ENCODE measurements at places on chromosomes 7 and 10.

GRCh38 chr10:88934900-88935672 is 17.5 kb downstream of the ACTA2 start:
- DNase-seq, result peak; percentile 69

DNA sequence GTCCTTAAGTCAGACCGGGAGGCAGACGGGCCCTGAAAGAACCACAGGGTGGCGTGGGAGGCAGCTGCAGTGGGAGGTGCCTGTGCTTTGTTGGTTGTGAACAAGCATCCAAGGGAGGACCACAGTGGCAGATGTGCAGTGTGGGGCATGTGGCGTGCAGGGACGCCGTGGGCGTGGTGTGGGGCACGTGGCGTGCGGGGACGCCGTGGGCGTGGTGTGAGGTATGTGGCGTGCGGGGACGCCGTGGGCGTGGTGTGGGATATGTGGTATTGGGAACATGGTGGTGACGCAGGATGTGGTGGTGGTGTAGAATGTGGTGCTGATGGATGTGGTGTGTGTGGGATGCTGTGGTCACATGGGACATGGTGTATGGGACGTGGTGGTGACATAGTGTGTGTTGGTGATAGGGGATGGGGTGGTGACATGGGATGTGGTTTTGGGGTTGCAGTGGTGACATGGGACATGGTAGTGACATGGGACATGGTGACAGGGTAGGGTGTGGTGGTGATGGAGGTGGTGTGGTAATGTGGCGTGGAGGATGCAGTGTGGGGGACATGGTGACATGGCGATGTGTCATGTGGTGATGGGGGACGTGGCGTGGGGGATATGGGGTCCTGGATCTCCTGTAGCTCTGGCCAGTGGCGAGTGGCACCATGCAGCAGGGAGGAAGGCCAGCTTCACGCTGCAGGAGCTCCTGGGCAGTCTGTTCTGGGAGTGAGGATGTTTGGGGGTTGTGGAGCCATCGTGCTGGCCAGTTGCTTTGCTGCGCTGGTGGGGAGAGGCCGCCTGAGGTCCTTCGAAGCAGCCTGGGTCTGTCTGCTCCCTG is 78.8 kb downstream of the INPP5A start:
- no peak for DNase-seq

- DNase-seq, result no peak
Measured at GRCh38 chr7:4014346-4015050, 667.6 kb upstream of the FOXK1 start.

DNA sequence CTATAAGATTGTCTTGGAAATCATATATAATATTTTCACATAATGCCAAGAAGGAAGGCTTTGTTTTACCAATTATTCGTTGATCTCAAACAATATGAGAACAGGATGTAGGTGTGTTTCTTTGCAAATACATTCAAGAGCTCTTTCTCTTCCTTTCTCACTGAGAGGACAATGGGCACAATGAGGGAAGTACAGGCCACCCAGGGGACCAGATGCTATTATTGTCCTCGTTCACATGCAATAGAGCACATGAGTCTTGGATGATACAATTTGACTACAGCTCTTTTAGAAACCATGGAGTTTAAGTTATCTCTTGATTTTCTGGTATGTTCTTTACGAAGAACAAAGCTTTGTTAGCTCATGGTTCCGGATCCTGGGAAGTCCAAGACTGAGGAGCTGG is 323.7 kb upstream of the KLF6 start:
- DNase-seq, result no peak

GRCh38 chr10:132953428-132953827 is 11.1 kb upstream of the CFAP46 start:
- DNase-seq, result no peak

DNA sequence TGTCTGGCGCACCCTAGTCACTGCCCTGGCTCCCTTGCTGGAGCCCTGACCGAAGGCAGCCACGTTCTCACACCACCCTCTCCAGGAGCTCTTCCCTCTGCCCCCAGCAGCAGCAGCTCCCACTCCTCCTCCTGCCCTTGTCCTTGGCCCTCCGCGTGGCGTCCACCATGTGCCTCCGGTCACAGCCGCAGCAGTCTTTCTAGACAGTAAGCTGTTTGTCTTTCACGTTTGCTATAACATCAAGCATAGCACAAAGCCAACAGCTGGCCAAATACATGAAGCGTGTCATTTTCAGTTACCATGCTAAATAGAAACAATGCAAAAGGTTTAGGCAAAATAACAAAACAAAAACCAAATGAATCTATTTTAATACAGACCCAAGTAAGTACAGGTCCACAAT is 3.3 kb downstream of the PITRM1 start:
- no peak for DNase-seq

GRCh38 chr7:93873998-93874574 is 16.5 kb downstream of the TFPI2 start:
- no peak for DNase-seq

GRCh38 chr7:28389504-28390395 is 22.6 kb upstream of the CREB5 start:
- DNase-seq, result peak; percentile 56

DNA sequence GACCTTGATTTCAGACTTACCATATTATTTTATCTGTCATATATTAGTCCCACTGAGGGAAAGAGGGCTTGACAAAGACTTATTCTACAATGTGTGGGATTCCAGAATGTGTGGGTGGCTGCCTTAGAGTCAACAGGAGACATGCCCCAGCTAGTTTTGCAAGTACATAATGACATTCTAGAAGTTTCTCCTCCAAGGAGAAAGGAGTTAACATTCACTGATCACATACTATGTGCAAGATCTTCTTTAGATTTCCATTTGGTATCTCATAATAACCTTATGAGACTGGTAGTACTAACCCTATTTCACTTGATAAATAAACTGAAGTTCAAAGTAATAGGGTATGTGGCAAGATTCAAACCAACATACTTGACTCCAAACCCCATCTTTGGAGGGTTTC is 25.2 kb downstream of the IRF5 start:
- no peak for DNase-seq

All from NCI-H2029 treated with DMSO at 0.1 percent for 48 hours (cell line).